ENCODE measurements at places on chromosomes 1 and 21. TPM values are rescaled to one million over a fixed set of nuclear protein-coding genes. Genes with fewer than 3 reads are reported as not detected.

Gene C21orf91
- total RNA-seq: 10.6 TPM

Gene CELA3A
- total RNA-seq: not detected

Gene IQCC
- total RNA-seq: 7.6 TPM

Gene ERG
- not detected for total RNA-seq

Gene PYHIN1
- total RNA-seq: 0.98 TPM

Gene LCE1E
- not detected for total RNA-seq

Gene TTC3
- total RNA-seq: 68.0 TPM

GRCh38 chr1:62953633-62954032, 169.7 kb downstream of the ATG4C start:
- H3K27me3 ChIP-seq: peaks cover 29% of the 10 kb centered on the region
- H3K4me1 ChIP-seq: no peaks in the 10 kb centered on the region
- no peak overlapping the region for H3K4me3 ChIP-seq
- no peak overlapping the region for H3K27ac ChIP-seq

DNA sequence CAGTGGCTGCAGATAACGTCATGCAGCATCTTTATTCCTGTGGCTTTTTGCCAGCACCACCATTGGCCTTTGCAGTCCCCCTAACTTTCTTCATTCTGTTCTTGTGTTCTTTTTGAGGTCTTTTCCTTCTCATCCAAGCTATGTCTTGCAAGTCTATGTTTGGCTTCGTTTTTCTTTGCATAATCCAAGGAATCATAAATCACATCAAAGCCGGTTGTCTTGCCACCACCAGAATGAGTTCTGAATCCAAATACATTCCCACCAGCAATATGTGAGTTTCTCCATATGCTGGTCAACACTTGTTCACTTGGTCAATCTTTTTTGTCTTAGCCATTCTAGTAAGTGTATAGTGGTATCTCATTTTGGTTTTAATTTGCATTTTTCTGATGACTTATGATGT, 70.6 kb upstream of the AK4 start:
- H3K36me3 ChIP-seq: no peaks in the 10 kb centered on the region
- no peak overlapping the region for H3K27ac ChIP-seq
- no peak overlapping the region for H3K4me3 ChIP-seq

DNA sequence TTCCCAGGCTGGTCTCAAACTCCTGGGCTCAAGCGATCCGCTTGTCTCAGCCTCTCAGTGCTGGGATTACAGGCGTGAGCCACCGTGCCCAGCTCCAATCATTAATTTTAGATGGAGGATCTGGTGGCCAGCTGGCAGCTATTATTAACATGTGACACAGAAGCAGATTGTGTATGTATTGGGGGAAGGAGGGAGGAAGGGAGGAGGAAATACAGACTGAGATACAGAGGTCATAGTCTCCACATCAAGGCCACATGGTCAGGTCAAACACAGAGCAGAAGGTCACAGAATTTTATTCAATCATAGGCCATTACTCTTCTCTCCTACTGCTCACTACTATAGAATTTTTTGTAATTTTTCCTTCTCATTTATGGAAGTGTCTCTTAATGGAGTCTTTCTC, 57.9 kb upstream of the ADORA3 start:
- no peaks in the 10 kb centered on the region for H3K27me3 ChIP-seq
- H3K36me3 ChIP-seq: no peaks in the 10 kb centered on the region
- H3K4me1 ChIP-seq: no peaks in the 10 kb centered on the region

GRCh38 chr1:155202198-155202597, 5.5 kb downstream of the THBS3 start:
- peaks cover 12% of the 10 kb centered on the region for H3K36me3 ChIP-seq
- H3K27me3 ChIP-seq: no peaks in the 10 kb centered on the region
- peaks cover 7% of the 10 kb centered on the region for H3K4me1 ChIP-seq
- H3K4me3 ChIP-seq: no peak overlapping the region

- no peaks in the 10 kb centered on the region for H3K27me3 ChIP-seq
- H3K4me3 ChIP-seq: no peak overlapping the region
- peaks cover 53% of the 10 kb centered on the region for H3K4me1 ChIP-seq
- H3K27ac ChIP-seq: no peak overlapping the region
- peak; percentile 65 for DNase-seq
- H3K36me3 ChIP-seq: no peaks in the 10 kb centered on the region
Measured at GRCh38 chr1:178055093-178055492, 38.8 kb upstream of the RASAL2 start.

DNA sequence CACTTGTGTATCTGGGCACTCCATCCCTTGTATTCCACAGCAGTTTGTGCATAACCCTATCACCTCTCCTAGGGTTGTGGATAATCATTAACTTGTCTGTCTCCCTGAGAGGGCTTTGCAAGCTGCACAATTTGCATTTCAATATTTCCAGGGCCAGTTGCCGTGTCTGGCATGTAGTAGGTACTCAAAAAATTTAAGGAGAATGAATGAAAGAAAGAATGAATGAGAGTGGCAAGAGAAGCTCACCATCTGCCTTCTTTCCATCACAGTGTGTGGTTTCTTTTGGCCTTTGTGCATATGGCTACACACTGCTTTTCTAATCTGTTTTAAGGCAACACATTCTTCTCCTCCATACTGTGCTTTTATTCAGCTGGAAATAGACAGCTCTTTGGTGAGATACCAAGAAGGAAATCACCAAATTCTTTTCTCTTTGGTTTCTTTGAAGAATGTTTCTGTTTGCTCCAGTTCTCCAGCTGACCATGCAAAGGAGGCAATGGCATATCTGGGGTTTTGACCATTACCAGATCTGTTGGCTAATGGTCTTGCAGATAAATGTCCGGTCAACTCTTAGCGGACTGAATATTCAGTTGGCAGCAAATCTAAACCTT, 49.4 kb downstream of the NGF start:
- no peak overlapping the region for H3K27ac ChIP-seq
- H3K36me3 ChIP-seq: no peaks in the 10 kb centered on the region
- H3K4me3 ChIP-seq: no peak overlapping the region
- no peaks in the 10 kb centered on the region for H3K4me1 ChIP-seq
- DNase-seq: no peak

DNA sequence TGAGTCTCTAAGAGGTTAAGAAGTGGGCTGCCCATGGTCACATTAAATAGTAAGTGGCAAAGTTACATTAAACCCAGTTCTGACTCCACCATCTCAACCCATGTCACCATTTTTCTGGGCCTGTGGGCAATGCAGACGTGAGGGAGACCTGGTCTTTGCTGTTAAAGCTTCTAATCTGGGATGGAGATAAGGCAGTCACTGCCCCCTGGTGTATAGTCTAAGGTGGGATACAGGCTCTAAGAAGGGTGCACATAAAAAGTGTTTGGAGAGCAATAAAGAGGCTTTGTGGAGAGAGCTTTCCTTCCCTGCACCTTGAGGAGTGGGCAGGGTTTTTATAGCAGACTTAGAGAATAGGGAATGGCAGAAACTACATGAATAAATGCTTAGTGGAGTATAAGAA, 141.3 kb downstream of the ROR1 start:
- peaks cover 15% of the 10 kb centered on the region for H3K36me3 ChIP-seq
- DNase-seq: no peak
- no peaks in the 10 kb centered on the region for H3K27me3 ChIP-seq
- peaks cover 92% of the 10 kb centered on the region for H3K4me1 ChIP-seq

DNA sequence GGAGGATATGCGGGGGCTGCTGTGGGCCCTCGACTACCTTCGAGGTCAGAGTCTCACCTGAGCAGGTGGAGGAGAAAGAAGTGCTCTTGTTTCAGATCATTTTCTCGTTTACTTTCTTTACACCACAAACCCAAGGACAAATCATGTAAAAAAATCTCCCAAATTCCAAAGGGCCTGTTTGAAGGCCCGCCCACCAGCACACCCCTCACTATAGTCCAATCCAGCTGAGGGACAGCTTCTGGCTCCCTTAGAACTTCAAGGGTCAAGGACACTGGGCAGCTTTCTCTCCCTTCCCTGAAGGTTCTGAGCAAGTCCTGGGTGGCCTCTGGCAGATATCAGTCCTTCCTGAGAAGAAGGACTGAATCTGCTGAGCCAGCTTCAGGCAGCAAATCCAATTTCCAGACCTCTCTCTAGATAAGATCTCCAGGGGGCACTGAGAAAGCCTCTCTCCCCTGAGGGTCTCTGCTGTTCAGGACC, 5.5 kb downstream of the STK40 start:
- no peak for DNase-seq
- peaks cover 43% of the 10 kb centered on the region for H3K36me3 ChIP-seq
- H3K27me3 ChIP-seq: no peaks in the 10 kb centered on the region
- no peak overlapping the region for H3K27ac ChIP-seq
- H3K4me3 ChIP-seq: no peak overlapping the region
- peaks cover 53% of the 10 kb centered on the region for H3K4me1 ChIP-seq

DNA sequence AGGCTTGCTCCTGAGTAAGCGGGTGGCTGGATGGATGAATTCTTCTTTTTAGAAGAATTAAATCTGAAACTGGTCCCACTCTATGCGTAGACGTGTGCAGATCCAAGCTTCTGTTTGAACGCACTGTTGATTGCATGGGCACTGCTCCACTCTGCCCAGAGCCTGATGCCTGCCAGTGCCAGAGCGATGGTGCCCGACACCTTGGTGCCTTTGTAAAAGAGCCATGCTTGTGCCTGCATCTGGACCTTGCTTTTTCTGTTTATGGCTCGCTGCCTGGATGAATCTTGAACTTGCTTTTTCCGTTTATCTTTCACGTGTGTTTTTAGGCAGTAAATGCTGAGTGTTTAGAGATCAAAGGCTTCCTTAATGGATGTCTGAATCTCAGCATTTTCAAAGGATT, 15.0 kb upstream of the PWP2 start:
- no peaks in the 10 kb centered on the region for H3K27me3 ChIP-seq
- peaks cover 21% of the 10 kb centered on the region for H3K4me1 ChIP-seq
- H3K4me3 ChIP-seq: no peak overlapping the region
- H3K27ac ChIP-seq: no peak overlapping the region

GRCh38 chr1:150563340-150564038, 14.3 kb downstream of the ADAMTSL4 start:
- H3K4me1 ChIP-seq: peaks cover 66% of the 10 kb centered on the region
- peak overlapping the region; percentile 95 for H3K27ac ChIP-seq
- H3K36me3 ChIP-seq: peaks cover 84% of the 10 kb centered on the region
- H3K27me3 ChIP-seq: no peaks in the 10 kb centered on the region

DNA sequence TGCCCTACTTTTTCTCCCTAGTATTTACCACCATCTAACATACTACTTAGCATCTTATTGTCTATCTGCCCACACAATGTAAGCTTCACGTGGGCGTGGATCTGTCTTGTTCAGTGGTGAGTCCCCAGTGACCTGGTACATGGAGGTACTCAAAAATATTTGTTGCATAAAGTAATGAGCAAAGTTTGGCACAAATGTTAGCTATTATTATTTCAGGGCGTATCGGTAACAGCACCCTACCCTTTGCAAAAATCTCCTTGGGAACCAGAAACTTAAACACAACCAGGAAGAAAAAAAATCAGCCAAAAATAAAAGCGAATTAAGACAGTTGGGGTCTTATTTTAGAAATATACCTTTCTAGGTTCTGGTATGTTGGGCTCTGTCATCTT, 454 bp upstream of the NENF start:
- H3K27me3 ChIP-seq: no peaks in the 10 kb centered on the region
- DNase-seq: no peak
- peak overlapping the region; percentile 71 for H3K4me3 ChIP-seq

DNA sequence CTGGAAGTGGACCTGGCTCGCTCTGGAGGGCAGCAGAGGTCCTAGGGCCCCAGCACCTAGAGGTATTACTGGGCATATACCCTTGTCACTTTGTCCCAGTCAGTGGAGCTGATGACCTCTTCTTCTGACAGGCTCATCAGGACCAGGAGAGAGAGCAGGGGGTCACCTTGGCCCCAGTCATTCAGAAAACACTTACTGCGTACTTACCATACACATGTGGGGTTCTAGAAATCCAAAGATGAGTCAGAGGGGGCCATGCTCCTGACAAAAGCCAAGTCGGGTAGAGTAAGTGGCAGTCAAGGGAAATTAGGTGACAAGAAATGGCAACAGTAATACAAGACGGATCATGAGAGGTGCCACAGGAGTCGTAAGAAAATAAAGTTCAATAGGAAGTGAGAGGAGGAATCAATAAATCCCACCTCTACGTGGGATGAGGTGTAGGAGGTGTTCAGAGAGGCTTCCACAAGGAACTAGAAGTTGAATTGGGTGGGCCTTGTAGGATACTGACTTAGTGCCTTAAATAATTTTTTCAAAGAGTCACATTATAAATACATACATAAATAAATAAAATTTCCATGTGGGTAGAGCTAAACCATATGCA, 6.8 kb downstream of the KCNC4 start:
- no peak for DNase-seq
- no peaks in the 10 kb centered on the region for H3K27me3 ChIP-seq
- no peak overlapping the region for H3K27ac ChIP-seq
- peaks cover 39% of the 10 kb centered on the region for H3K4me1 ChIP-seq

GRCh38 chr1:147504801-147505311, 36.4 kb upstream of the BCL9 start:
- H3K27ac ChIP-seq: no peak overlapping the region
- H3K27me3 ChIP-seq: no peaks in the 10 kb centered on the region
- no peaks in the 10 kb centered on the region for H3K36me3 ChIP-seq
- H3K4me1 ChIP-seq: no peaks in the 10 kb centered on the region

GRCh38 chr1:220189750-220190347, 82.4 kb downstream of the RAB3GAP2 start:
- no peaks in the 10 kb centered on the region for H3K4me1 ChIP-seq
- no peak overlapping the region for H3K27ac ChIP-seq
- no peak for DNase-seq
- no peaks in the 10 kb centered on the region for H3K27me3 ChIP-seq

DNA sequence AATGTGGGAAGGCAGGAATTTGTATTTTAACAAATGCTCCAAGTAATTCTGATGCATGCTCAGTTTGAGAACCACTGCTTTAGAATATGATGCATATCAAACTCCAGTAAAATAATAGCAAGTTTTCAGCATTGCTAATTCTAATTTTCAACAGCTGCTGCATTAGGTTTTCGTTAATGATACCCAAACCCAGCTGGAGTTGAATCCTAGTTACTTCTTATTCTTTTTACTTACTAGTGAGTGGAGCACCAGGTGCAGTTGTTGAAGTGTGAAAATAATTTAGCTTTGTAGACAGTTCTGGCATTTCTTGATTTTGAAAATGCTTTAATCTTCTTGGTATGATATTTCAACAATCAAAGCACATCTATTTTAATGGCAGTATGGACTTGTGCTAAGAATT, 138.5 kb downstream of the HS2ST1 start:
- no peak overlapping the region for H3K27ac ChIP-seq
- no peaks in the 10 kb centered on the region for H3K27me3 ChIP-seq
- H3K36me3 ChIP-seq: no peaks in the 10 kb centered on the region
- H3K4me1 ChIP-seq: peaks cover 7% of the 10 kb centered on the region
- no peak for DNase-seq
- H3K4me3 ChIP-seq: no peak overlapping the region

DNA sequence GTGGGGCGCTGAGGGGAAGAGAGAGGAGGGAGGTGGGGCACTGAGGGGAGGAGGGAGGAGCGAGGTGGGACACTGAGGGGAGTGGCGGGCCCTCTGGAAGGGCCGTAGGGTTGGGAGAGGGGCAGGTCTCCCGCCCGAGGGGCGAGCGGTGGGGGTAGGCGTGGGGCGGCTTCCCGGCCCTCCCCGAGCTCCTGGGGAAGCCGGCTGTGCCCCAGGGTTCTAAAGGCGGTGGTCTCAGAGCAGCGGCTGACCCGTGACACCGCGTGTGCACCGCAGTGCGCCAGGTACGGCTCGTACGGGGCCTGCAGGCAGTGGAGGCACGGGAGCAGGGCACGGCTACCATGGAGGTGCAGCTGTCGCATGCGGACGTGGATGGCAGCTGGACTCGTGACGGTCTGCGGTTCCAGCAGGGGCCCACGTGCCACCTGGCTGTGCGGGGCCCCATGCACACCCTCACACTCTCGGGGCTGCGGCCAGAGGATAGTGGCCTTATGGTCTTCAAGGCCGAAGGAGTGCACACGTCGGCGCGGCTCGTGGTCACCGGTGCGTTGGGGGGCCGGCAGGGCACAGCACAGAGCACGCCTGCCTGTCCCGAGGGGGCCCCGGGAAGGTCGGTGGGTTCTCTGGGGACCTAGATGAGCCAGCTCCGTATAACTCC, 68.5 kb downstream of the OBSCN start:
- no peaks in the 10 kb centered on the region for H3K27me3 ChIP-seq
- H3K27ac ChIP-seq: no peak overlapping the region
- peak overlapping the region; percentile 44 for H3K4me3 ChIP-seq
- DNase-seq: no peak
- no peaks in the 10 kb centered on the region for H3K4me1 ChIP-seq
